ENCODE measurements at places on chromosomes 1 and 21.

- DNase-seq = no peak
Observed at GRCh38 chr1:233453433-233454200, 126.1 kb downstream of the MAP3K21 start.

DNA sequence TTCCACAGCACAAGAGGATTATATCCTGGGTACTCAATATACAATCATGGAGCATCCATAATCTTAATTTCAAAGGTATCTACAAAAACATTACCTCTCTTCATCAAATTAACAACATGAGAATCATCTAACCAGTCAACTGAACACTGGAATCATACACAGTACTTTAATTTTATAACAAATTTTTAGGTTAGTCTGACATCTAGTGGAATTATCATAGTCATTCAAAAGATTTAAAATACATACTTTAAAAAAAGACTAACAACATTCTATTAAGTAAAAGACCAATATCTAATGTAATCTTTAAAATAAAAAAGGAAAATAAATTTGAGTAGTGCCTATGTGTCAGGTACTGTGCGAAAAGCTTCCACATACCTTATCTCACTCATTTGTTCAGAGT lies 16.8 kb upstream of the SH3GLB1 start:
- DNase-seq = no peak

DNA sequence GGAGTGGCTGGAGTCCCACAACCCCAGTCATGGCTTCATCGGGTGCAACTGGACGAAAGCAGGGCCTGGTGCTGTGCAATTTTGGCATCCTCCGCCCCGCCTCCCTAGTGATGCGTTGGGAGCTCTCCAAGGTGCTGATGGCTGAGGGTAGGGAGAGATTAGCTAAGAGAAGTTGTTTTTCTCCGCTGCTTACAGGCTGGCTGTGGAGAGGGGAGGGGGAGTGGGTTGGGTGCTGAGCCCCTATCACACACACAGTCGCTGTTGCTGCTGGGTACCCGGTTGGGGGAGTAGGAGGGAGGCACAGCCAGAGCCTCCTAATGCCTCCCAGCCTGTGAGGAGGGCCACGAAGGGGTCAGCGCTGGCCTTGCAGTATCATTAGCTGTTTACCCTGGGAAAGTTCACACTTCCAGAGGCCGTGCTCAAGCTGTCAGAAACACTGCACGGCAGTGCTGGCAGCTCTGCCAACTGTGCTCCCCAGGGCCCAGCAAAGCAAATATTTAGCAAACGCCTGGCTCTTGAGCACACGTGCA lies 110.0 kb downstream of the GRIK3 start:
- DNase-seq = no peak

- DNase-seq = no peak
Observed at GRCh38 chr21:31860851-31861250, 12.0 kb upstream of the HUNK start.

DNA sequence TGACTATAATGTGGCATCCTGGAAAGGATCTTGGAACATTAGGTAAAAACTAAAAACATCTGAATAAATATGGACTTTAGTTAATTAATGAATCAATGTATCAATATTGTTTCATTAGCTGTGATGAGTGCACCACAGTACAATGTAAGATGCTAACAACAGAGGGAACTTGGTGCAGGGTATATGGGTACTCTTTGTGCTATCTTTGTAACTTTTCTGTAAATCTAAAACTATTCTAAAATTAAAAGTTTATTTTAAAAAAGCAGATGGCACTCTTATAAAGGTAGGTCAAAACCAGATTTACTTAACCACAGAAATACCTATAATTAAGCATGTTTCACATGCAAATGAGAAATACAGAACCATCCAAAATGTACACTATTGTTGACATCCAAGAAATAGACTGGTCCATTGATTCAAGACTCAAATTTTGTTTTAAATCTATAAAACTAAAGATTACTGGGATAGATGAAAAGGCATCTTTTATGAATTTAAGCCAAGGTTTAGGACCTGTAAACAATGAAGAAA lies 38.4 kb downstream of the ACBD3 start:
- no peak for DNase-seq

DNA sequence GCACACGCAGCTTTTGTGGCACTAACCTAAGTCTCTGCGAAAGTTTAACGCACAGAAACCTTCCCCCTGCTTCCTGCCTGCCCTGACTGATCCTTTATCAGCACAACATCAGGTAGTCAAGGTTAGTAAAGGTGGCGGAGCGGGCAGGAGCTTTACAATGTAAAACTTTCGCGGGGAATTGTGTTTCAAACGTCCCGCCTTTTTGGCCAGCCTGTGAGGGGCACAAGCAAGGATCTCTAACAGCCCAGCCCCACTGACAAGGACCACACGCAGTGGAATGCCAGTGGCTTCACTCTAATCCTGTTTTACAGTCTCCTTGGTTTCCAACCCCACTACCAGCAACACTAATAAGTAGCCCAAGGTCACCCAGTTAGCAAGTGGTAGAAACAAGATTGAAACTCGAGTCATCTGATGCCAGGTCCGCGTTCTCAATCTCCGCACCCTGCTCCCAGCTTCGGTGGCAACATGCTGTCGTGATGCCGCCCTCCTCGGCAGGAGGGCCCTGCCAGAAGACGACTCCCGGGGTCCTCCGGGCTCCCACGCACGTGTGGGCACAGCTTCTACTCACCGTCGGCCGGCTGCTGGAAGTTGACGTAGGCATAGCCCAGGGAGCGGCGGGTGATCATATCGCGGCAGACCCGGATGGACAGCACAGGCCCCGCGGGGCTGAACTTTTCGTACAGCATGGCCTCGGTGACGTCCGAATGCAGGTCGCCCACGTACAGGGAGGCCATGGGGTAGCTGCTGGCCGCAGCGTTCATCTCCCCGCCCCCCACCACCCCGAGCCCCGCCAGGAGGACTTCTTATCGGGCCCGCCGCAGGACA lies 1.2 kb downstream of the PABPC4 start:
- DNase-seq = no peak
